PC-3 (cell line): ENCODE measurements at places on chromosomes 6 and 20.
A peak's percentile ranks its signal among the peaks of the same experiment; 100 is the strongest.

DNA sequence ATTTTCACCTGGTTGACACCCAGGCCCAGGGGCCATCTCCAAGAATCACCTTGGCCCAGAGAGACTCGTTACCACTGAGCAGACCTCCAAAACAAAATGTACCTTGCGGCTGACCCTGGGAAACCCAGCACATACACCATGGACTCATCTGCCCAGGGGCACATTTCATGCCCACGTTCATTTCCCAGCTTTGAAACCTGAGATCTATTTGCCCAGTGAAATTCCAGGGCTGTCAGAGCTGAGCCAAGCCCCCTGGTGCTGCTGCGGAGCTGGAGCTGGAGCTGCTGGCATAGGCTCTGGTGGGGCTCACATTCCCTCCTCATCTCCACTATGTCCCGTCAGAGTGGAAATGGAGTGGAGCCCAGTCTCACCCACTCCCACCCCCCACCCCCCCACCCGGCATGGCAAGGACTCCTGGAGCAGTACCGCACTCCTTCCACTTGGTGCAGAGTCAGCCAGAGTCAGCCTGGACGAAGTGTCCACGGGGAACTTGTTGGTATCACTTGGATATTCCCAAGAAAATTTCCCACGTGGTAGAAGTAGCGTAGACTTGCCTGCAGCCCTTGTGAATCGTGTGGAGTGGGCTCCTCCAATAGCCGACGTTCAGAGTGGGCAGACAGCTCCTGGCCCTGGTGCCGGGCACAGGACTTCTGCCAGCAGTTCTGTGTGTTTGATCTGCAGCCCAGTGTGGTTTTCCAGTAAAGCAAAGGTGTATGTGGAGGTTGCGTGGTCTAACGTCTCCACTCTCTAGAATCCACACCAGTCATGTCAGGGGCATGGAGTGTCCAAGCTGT, 18.1 kb upstream of the OSER1 start:
- DNase-seq: peak; percentile 42

GRCh38 chr6:38012573-38012972, 193.0 kb downstream of the ZFAND3 start:
- DNase-seq: peak; percentile 67

- DNase-seq: no peak
These were observed 42.5 kb upstream of the ARMC2 start for GRCh38 chr6:108805611-108806167.

- no peak for DNase-seq
These were observed 46.2 kb downstream of the NT5E start for GRCh38 chr6:85496009-85496579.

DNA sequence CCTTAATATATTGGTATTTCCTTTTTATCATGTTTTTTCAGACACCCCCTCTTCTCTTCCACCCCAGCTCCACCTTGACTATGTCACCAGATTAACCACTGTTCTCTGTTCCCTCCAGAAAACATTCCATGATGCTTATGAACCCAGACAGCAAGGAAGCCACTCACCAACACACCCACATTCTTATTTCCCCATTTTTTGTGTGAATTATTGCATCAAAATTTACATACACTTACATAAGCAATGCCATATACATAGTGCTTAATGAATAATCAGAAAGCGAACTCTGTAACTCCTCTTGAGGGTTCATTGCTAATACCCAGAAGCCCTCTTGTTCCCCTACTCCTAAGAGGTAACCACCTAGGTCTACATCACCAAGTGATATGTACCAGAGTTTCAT, 182.3 kb upstream of the CDYL start:
- no peak for DNase-seq
